Stimulated activated CD8-positive, alpha-beta memory T cell treated with anti-CD3 and anti-CD28 coated beads, Interleukin-7, amount 100 ng/mL, for 1 hour (primary cell): ENCODE measurements at places on chromosomes 13 and 19.
A peak's percentile ranks its signal among the peaks of the same experiment; 100 is the strongest.

DNA sequence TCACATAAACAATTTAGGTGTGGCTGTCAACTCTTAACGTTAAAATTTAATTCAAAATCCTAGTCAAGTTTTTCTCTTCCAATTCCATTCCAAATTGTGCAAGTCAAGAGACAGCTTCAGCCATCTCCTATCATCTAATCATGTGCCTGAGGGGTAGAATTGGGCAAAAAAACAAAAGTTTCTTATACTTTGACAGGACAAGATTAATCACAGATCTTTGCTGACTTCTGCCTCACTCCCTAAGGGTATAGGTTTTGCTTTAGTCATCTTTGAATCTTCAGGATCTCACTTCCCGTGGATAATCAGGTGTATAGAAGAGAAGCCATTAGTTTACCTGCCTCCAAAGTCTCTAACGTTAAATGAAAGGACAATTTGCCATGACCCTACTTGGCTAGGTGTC lies 24.6 kb downstream of the RNF17 start:
- no peak for DNase-seq

DNA sequence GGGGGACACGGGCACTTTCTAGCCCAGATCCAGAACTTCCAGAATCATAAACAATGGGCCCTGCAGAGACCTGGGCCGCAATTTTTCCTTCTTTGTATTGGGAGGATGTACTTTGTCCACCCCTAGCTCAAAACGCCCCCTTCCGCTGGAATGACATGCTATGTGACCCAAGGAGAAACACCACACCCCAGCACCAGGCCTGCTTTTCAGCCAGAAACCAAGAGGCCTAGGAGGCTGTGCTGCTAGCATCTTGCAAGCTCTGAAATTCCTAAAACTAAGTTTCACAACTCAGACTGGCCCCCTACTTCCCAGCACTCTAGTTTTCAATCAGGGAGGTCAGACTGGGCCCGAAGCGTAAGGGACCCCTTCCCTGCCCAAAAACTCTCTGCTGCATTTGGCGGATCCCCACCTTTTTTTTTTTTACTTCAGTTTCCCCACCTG lies 538 bp downstream of the LSM4 start:
- DNase-seq = no peak

- DNase-seq = no peak
Measured at GRCh38 chr13:37241786-37242185, 136.3 kb upstream of the CSNK1A1L start.

- DNase-seq = no peak
Measured at GRCh38 chr13:92649140-92649813, 577.3 kb upstream of the GPC6 start.

- no peak for DNase-seq
Measured at GRCh38 chr19:15126131-15126910, 19.1 kb downstream of the SYDE1 start.

GRCh38 chr19:31066385-31066784 lies 282.9 kb downstream of the TSHZ3 start:
- DNase-seq = no peak

- DNase-seq = peak; percentile 60
Measured at GRCh38 chr13:114234645-114235421, at the start of gene CDC16. TSS of gene CDC16 (plus strand) at chr13:114234897. CDS start at chr13:114235085, 188 bp downstream.

DNA sequence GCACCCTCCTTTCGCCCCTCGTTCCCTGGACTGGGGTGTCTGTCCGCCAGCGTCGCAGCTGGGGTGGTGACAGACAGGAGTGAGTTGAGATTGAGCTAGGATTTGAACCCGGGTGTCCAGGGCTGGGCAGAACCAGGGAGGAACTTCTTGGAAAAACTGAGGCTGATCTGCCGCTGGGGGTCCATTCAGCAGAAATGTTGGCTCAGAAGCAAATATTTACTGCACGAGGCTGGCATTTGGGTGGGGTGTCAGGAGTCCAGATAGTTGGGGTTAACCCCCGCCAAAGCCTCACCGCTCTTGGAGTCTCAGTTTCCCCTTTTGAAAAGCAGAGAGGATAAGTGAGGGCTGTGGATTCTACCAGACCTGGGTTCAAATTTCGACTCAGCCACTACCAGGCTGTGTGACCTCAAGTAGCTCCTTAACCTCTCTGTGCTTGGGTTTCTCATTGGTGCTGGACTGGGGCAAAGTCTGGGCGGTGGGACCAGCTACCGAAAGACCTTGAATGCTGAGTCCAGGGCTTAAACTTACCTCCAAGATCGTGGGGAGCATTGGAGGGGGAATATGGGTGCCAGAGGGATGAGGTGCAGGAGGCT lies 20.9 kb downstream of the MAST3 start:
- no peak for DNase-seq

DNA sequence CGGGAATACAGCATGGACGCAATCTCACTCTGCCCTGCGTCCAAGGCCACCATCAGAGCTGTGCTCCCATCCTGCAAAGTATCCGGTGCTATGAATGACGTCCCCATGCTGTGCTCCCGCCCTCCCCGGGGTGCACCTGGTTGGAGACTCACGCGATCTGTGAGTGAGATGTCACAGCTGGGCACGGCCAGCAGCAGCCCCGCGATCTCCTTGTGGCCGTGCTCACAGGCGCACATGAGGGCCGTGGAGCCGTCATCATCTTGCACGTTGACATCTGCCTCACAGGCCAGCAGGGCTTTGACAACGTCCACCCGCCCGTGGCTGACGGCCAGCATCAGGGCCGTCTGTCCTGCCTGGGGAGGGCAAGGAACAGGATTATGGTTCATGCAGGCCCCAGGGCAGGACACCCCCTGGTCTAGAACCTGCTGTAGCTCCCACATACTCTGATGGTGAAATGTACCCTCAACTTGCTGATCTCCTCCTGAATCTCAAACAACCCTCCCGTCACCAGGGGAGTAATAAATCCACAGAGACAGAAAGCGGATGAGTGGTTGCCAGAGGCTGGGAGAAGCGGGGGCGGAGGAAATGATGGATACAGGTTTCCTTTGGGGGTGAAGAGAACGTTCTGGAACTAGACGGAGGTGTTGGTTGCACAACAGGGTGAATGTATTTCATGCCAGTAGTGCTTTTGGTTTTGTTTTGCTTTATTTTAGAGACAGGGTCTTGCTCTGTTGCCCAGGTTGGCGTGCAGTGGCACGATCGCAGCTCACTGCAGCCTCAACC lies 14.5 kb upstream of the SPC24 start:
- no peak for DNase-seq

GRCh38 chr19:33821871-33822270 lies 25.2 kb downstream of the KCTD15 start:
- no peak for DNase-seq

GRCh38 chr13:41416276-41416675 lies 41.1 kb upstream of the RGCC start:
- DNase-seq = no peak

GRCh38 chr13:23105051-23105450 lies 75.7 kb upstream of the SGCG start:
- no peak for DNase-seq

GRCh38 chr19:861756-862580 lies 2.5 kb downstream of the CFD start:
- DNase-seq = peak; percentile 44

GRCh38 chr19:13727798-13728197 lies 36.5 kb upstream of the MRI1 start:
- no peak for DNase-seq

DNA sequence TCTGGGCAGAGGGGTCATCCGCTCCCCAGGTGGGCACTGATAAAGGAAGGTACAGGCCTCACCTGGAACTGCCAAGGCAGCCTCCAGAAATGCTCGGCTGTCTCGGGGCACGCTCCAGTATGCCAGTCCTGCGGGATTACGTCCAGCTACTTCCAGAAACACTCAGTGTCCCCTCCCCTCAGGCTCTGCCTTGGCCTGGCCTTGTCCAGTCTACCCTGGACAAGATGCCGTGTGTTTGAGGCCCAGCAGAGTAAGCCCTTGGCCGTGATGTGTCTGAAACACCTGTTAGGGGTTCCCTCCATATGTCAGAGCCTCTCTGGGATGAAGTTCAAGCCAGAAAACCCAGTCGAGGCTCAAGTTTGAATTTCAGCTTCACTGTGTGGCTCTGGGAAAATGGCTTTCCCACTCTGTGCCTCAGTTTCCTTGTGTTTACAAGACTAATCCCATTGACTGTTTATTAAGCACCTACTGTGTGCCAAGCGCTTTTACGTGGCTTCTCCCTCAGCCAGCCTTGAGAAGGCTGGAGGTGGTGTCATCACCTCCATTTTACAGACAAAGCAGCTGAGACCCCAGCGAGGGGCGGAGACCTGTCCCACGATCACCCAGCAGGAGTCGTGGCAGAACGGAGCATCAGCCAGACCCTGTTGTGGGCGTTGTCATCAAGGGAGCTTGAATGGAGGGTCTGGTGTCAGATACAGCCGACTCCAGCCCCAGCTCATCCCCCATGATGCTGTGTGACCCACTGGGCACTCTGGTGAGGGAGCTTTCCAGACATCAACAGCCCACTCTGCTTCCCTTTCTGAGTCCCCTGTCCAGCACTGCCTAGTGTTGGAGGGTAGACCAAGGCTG lies 2.0 kb upstream of the PIK3R2 start:
- DNase-seq = no peak

- no peak for DNase-seq
Measured at GRCh38 chr19:45668342-45668871, 386 bp downstream of the GIPR start.

DNA sequence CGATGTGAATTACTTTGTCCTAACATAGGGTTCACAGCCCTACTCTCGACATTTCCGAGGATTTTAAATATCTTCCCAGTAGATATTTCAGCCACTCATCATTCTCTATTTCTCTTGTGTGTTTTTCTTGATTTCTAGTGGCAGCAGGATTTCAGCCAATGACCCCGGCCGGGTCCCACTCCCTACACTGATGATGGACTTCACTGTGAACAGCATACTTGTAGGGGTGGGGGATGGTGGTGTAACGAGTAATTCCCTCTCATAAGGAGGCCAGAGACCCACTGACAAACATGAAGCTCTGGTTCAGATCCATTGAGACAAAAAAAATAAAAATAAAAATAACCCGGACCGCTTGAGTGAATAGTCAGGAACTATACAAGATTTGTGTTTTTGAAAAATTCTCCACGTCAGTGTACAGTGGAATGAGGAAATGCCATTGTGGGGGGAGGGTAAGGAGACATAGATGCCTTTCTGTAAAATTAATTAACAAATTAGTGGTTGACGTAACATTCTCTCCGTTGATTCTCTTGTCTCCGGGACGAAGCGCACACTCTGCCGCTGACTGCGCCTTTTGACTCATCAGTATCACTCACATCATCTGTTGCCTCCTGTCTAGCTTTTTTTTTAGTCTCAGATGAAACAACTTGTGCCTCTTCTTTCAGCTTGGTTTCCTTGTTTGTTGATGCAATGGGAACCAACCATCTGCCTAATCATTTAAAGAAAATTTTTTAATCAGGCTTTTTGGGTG lies 48.8 kb upstream of the IRS2 start:
- no peak for DNase-seq

- no peak for DNase-seq
Measured at GRCh38 chr13:114100446-114101357, 31.7 kb downstream of the RASA3 start.

DNA sequence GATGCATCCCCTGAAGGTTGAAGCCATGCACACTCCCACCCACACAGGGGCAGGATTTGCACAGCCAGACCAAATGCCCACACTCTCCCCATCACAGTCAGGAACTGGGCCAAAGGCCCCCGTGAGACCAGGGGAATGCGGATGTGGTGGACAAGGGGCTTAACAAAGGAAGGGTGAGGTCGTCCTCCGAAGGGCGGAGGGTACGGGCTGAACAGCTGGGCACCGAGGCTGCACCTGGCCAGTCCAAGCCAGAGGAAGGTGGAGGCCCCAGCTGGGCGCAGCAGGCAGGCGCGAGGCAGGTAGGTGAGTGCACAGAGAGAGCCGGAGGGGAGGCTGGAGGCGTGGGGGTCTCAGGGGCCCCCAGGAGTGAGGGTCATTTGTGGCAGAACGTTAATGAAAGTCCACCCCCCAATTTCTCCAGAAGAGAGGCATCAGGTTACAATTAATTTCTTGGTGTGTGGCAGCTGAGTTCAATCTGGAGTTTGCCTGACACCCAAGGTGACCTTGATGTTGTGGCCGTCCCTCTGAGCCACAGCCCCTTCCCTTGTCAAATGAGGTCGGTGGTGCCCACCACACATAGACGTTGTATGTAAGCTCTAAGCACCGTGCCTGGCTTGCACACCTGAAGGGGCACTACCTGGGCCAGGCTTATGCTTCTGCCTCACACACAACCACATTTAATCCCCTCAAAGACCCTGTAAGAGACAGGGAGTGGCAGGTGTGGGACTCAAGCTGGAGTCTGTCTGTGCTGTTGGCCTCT lies 2.9 kb downstream of the KLK15 start:
- DNase-seq = no peak

- no peak for DNase-seq
Measured at GRCh38 chr19:16027528-16027927, 48.8 kb upstream of the TPM4 start.

- no peak for DNase-seq
Measured at GRCh38 chr19:19134687-19135158, 3.6 kb downstream of the TMEM161A start.

DNA sequence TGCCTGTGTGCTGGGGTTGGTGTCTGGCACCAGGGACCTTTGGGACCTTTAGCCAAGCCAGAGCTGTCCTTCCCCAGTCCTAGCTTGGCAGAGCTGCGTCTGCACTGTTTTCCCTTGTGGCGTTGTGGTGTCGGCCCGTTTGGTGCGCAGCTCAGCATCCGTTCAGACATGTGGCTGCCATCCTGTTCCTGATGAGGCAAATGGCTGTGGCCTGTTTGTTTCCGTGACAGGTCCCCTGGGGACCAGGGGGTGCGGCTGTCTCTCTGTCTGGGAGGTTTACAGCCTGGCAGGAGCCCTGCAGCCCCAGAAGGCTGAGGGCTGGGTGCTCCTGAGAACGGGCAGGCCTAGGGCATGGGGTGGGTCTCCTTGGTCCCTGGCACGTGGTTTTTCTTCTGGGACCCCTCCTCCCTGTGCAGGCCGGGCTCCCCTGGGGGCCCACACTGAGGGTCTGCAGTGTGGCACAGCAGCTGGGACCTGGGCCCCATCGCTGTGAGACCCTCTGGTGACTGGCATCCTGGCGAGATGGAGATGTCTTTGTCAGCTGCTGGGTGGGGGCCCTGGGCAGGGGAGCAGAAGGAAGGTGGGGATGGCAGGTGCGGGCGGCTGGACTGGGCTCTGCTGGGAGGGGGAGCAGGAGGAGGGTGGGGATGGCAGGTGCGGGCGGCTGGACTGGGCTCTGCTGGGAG lies 4.0 kb downstream of the SPPL2B start:
- DNase-seq = no peak

GRCh38 chr13:76795701-76796695 lies 90.2 kb downstream of the KCTD12 start:
- DNase-seq = no peak

DNA sequence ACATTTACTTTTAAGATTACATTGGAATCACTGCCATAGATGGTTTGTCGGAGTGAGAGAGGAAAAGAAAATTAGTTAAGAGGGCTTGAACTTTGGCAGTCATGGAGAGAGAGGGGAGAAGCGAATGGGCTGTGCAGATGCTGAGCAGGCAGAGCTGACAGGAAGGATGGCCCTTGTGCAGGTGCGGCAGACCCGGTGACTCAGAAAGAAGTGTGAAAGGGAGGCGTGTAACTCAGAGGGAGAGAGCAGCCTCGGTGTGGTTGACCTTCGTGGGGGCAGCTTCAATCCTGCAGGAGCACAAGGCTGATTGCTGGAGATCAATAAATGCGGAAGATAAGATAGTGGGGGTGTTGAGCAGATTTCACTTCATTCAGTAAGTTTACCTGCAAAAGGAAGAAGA lies 76.9 kb downstream of the TNFSF13B start:
- no peak for DNase-seq
